ENCODE measurements at places on chromosomes 3 and 15. TPM values are rescaled to one million over a fixed set of nuclear protein-coding genes. Genes with fewer than 3 reads are reported as not detected.

DNA sequence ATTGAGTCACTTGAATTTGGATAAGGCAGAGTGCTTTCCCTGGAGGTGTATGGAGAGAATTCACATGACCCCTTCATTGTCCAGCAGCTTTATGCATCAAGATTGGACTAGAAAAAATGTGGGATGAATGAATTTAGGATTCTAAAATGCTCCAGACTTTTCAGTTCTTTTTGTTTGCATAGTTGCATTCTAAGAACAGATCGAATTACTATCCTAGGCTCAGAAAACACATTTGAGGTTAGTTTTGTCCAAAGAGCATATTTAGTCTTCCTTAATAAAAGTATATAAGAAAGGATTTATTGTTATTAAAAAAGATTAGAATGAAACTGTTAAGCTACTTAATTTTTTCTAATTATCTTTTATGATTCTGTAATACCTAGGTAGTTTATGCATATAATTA is 127.4 kb downstream of the UBE2E2 start:
- no peak for DNase-seq

AP3B2 gene
- total RNA-seq, result 1.7 TPM

GRCh38 chr15:33742306-33742705 is 226.0 kb upstream of the CHRM5 start:
- no peak for DNase-seq

- DNase-seq, result no peak
Measured at GRCh38 chr3:117126946-117127546, 417.5 kb downstream of the TUSC7 start.

DNA sequence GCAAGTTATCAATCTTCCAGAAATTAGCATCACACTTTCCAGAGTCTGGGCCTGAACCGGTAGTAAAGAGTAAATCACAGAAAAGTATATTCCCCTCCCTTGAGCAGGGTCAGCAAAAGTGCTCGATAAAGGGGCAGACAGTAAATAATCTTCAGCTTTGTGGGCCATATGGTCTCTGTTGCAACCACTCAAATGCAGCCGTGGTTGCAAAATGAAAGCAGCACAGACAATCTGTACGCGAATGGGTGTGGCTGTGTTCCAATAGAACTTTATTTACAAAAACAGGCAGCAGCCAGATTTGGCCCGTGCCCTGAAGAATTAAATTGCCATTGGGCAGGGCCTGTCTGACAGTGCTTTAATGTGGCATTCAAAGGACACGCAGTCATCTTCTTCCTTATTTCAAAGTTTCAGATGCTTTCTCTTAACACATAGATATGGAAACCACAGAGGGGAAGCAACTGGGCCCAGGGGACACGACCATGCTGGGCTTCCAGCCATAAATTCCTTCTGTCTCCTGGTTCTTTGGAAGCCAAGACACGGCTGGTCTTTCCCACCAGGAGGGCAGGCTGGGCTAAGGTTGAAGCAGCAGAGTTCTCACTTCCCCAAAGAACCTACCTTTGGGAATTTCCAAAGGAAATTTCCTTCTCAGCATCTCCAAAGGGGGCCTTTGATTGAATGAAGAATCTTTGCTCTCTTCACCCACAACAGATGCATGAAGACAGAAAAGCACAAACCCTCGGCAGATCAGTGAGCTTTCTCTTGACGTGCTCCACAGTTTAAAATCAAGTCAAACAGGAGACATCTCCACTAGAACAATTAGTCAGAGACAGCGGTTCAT is 489.8 kb upstream of the PROK2 start:
- DNase-seq, result peak; percentile 98

Data from RPMI7951 (cell line).